ENCODE measurements at places on chromosomes 3 and 15. TPM values are rescaled to one million over a fixed set of nuclear protein-coding genes. Genes with fewer than 3 reads are reported as not detected.

DNA sequence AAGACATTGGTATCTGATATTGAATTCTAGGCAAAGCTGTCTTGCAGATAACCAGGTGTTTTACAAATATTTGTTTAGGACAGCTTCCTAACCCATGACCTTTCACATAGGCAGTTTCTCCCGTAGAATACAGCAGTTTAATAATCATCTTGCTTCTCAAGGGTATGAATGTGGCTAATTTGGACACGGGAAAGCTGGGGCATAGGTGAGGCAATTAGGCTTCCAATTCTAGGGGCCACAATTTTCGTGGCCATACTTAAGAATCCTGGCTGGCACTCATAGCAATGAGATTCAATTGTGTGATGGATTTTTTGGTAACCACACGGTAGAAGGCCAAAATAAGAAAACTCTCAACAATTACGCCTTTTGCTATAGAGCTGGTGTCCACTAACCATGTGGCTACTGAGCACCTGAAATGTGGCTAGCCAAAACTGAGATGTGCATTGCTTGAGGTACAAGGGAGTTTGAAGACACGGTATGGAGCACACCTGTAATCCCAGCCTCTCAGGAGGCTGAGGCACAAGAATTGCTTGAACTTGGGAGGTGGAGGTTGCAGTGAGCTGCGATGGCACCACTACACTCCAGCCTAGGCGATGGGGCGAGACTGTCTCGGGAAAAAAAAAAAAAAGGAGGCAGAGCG lies 34.4 kb downstream of the TFRC start:
- no peak for DNase-seq

- no peak for DNase-seq
Measured at GRCh38 chr3:152192936-152193672, 75.6 kb upstream of the MBNL1 start.

GRCh38 chr3:152204218-152204617 lies 64.5 kb upstream of the MBNL1 start:
- DNase-seq = no peak

- no peak for DNase-seq
Measured at GRCh38 chr3:169818316-169818715, 5.6 kb upstream of the LRRC34 start.

GRCh38 chr15:42094512-42094963 lies at the start of gene PLA2G4D:
TSS of gene PLA2G4D (minus strand) at chr15:42094562. CDS start at chr15:42094459, 103 bp downstream.
- no peak for DNase-seq

- peak; percentile 27 for DNase-seq
Measured at GRCh38 chr3:48301800-48302166, 31.7 kb downstream of the SPINK8 start.

- DNase-seq = no peak
Measured at GRCh38 chr15:94965593-94965992, 734.2 kb downstream of the MCTP2 start.

DNA sequence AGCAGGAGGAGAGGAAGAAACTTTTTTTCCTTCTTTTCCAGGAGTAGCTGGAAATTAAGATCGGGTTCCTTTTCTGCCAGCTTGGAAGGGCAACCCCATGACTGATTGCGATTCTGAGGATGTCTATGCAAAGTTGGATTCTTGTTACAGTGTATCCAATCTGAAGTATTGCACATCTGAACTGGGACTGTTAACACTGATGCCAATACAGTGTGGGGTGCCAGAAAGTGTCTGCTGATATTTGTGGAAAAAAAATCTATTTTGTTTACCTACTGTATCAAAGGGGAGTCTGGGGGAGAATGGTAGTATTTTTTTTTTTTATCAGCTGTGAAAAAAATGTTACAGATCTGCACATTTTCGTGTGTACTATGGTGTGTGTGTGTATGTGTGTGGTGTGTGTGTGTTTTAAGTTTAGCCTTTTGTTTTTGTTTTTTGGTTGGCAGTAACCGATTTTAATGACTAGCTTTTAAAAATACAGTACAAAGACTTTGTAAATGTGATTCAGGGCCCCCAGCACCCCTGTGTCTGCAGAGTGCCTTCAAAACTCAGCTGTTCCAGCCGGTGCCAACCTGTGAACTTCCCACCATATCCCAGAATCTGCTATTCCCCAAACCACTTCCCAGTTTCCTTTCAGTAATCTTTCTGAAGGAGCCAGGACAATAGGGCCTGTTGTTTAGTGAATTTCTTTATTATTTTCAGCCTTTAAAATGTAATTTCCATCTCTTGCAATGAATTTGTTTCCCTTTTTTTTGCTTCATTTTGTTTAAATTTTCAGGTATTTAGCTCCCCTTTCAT lies 1.9 kb downstream of the RAP2B start:
- DNase-seq = no peak

DNA sequence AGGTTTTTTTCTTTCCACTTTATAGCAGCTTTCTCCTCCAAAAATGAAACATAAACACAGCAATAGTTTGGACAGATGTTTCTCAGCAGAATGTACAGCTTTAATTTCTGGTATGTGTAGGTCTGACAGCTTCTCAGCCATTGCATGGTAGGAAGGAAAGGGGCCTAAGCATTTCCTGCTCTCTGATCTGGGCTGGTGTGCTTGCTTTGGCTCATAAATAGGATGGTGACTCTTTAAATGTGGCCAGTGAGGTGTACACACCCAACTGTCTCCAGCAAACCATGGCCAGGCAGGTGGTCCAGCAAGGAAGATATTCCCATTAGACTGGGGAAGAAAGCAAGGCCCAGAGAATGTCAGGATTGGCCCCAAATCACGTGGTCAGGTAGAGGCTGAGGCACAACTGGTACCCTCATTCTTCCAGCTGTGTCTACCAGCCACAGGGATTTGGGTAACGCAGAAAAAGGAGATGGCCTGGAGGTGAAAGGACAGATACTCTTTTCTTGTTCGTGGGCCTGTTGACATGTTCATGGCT lies 52.1 kb downstream of the ITGA11 start:
- DNase-seq = no peak

- DNase-seq = no peak
Measured at GRCh38 chr15:64351265-64351664, 4.7 kb downstream of the CSNK1G1 start.

DNA sequence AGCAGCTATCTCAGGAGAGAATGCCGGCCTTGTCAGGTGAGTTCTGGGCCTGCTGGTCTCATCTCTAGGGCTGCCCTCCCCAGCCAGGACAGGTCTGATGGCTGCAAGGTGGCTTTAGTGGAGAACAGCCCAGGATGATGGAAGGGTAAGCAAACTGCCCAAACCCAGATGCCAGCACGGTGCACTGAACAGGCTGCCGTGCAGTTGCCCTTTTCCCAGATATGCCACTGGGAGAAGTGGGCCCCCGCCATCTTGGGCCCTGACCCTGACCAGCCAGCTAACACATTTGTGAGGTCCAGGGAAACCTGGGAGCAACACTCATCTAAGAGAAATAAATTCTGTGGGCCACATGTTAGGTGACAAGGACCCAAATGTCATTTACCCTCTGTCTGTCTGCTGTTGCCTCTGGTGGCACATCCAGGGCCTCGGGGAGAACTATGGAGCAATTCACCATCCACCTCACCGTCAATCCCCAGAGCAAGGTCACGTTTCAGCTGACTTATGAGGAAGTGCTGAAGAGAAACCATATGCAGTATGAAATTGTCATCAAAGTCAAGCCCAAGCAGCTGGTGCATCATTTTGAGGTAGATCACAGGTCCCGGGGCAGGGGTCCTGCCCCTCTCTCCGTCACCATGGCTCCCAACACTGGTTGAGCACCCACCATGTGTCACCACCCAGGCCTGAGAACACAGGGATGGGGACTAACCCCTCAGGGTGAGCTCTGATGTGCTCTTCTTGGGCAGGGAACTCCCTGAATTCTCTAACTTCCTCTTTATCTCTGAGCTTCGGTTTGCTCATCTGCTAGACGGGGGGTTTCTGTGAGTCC lies 1.8 kb downstream of the ITIH1 start:
- no peak for DNase-seq

DNA sequence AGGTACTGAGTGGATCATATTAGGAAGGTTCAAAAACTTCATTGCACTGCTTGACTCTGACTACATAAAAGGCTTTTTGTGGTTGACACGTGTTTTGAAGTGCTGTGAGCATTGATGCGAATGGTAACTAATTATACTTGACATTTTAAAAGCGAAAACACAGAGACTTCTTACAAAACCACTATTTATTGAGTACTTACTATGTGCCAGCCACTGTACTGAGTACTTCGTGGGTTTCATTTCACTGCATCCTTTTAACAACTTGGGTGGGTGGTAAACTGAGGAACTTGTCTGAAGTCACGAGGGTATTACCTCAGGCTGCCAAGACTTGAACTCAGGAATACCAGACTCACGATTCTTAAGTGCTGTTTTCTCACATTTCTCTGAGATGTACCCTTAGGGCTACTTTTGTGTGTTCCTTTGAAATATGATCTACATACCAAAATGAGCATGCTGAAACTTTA lies 45.3 kb upstream of the PPP4R2 start:
- DNase-seq = no peak

- DNase-seq = peak; percentile 21
Measured at GRCh38 chr3:13364602-13365271, 55.4 kb downstream of the NUP210 start.

- peak; percentile 35 for DNase-seq
Measured at GRCh38 chr15:42385206-42385979, 26.1 kb downstream of the CAPN3 start.

DNA sequence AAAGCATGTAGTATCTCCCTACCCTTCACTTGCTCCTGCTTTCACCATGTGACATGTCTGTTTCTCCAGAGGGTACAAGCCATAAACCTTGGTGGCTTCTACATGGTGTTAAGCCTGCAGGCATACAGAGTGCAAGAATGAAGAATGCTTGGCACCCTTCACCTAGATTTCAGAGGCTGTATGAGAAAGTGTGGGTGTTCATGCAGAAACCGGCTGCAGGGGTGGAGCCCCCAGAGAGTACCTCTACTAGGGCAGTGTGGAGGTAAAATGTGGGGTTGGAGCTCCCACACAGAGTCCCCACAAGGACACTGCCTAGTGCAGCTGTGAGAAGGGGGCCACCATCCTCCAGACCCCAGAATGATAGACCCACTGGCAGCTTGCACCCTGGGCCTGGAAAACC lies 32.2 kb downstream of the SLC15A2 start:
- DNase-seq = no peak

Gene TICRR
- total RNA-seq = 10.0 TPM

Gene AMIGO3
- total RNA-seq = 1.6 TPM

Gene CCDC54
- not detected for total RNA-seq

Gene UBA7
- 5.1 TPM for total RNA-seq
